ENCODE measurements at places on chromosomes 5 and 9.
A peak's percentile ranks its signal among the peaks of the same experiment; 100 is the strongest.

DNA sequence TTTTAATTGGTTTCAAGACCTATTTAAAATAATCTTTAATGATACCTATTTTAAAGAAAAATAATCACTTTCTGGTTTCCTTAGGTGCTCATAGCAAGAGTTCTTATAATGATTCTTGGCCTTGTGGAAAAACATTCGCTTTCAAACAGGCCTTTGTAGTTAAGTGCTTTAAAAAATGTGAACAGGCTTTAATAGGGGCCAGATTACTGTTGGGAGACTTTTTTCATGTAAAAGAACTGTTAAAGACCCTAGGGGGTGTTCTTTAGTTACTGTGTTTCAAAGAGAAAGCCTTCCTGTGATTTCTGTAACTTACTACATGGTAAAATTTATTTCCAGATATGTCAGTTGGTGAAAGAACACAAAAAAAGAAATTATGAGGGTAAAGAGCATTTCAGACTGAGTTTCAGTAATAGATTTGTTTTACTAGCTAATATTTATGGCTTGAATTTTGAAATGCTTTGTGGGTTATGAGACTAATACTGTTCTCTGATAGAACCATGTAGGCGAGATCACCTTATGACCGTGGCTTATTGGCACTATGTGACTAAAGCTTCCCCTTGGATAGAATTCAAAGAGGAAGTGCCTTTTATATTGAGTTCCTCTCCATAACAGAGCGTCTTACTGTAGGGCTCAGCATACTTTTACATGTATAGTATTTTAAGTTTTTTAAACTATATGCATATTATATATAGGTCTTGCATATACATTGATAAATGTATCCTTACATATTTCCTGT lies 70.7 kb downstream of the CSNK1G3 start:
- no peak for DNase-seq

DNA sequence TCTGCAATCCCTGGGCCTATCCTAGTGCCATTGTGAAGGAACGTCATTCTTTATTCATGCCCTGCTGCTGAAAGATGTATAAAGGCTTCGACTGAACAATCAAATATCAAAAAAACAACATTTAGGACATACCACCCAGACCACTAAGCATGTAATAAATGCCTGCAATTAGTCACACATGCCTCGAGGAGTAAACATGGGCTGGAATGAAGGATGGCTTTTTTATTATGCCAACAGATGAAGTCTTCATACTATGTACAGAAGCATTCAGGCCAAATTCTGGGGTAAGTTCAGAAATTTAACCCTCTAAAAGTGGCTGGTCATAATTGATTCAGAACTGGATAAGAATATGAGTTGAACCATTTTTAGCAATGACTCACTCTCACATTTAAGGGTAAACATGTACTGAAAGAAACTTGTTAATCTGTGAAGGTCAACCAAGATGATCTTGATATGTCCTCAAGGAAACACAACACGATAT lies 38.1 kb downstream of the FAM240B start:
- DNase-seq = no peak

GRCh38 chr5:72179816-72180440 lies 72.7 kb downstream of the MAP1B start:
- no peak for DNase-seq

- no peak for DNase-seq
Measured at GRCh38 chr9:131090025-131090787, 6.1 kb upstream of the AIF1L start.

GRCh38 chr9:21817176-21817575 lies 14.7 kb downstream of the MTAP start:
- DNase-seq = no peak

DNA sequence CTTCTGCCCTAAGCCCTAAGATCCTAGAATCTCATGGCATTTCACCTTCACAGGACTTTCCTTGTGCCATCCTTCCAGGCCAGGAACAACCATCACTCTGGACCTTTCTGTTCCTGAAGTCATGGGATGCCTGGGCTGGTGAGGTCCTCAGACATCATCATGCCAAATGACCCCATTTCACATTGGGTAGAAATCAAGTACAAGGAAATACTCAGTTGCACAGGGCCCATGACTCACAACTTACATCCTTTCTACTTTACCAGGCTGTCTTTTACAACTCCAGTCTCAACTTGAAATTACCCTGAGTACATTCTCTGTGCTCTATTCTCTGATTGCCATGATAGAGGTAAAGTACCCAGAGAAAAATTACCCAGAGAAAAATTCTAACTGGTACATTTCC lies 167.1 kb downstream of the PIK3R1 start:
- no peak for DNase-seq

- no peak for DNase-seq
Measured at GRCh38 chr5:82327941-82328340, 49.8 kb upstream of the RPS23 start.

DNA sequence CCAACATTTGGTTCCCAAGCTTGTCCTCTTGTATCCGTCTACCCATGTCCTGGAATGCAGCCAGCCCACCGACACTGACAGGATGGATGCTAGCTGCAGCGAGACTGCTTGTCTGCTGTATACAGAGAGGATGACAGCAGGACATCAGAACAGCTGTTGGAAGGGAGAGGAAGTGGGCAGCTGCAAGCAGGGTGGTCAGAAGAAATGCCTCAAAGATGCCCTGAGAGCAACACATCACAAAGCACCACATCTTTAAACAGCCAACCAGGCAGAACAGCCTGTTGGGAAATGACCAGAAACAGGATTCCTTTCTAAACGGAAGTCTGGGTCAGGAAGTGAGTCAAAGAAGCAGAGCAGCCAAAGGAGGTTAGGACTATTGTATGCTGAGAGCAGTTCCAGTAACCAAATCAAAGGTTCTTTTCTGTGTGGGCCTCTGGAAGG lies 219.1 kb downstream of the NDUFS4 start:
- no peak for DNase-seq

DNA sequence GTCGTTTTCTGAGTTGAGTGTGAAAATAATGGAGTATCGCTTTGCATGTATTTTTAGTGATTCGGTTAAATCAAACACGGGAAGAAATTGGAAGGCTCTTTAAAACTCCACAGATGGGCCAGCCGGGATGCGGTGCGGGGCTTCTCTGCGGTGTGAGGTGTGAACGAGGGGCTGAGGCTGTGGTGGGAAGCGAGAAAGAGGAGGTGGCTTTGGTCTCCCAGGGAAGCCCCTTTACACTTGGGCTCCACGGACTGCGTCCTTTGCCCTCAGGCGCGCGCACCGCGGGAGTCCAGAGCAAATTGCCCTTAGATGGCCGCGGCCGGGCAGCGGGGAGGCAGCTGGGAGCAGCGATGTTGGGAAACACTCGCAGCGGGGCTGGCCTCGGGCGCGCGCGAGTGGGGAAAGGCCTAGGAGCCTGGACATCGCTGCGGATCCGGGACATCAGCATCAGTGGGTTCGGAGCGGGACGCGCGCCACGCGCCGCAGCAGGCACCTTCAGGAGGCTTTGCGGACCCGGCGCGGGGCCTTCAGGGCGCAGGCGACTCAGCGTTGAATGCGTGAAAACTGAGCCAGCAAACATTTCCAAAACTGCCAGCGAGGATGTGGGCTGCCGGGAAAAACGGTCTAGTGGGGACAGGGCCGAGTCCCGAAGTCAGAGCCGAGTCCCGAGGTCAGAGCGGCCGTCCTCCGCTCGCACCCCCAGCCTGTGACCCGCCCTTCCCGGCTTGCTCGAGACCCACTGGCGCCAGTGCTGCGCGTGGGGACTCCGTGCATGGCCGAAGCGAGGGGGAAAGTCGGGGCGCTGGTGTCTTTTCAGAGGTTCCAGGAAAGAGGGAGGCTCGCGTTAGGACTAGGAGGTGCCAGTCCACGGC lies 6.5 kb downstream of the IRX1 start:
- DNase-seq = no peak

DNA sequence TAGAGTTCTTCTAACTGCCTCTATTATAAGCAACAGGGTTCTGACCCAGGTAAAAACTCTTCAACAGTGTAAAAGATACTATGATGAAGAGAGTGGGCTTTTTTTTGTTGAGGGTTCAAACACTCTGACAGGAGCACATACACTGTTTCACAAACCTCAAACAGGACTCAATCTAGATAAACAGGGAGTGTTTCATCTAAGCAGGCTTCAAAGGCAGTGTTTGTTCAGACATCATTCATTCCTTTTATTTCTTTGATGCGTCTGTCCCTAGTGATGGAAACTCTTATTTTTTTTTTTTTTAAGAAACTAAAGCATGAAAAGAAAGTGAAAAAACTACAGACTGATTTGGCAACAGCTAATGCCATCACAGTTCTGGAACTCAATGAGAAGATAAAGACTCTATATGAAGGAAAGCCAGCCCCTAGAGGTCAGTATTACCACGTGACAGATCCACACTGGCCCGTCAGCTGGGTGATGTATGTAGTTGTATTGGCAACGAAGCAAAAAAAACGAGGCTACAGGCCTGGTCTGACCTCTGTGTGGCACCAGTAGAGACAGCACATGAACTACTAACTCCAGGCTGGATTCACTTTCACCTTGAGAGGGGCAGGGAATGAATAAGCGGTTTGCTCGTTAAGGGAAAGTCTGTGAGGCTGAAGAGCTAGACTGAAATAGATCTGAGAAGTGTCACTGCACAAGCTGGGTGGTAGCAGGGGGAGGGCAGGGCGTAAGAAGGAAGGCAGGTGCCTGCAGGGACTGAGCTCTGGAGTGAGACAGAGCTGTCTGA lies 172.2 kb downstream of the CCDC192 start:
- DNase-seq = no peak

GRCh38 chr9:4857163-4857810 lies 64.5 kb downstream of the RCL1 start:
- no peak for DNase-seq

- DNase-seq = no peak
Measured at GRCh38 chr5:3595006-3595961, at the start of gene IRX1. TSS of gene IRX1 (plus strand) at chr5:3595832. CDS start at chr5:3596106, 274 bp downstream.

GRCh38 chr5:149432376-149432775 lies 53.3 kb upstream of the IL17B start:
- no peak for DNase-seq

- peak; percentile 45 for DNase-seq
Measured at GRCh38 chr5:174419540-174420132, 304.7 kb upstream of the MSX2 start.
